ENCODE measurements at places on chromosomes 6 and 20.

- no peak for DNase-seq
Measured at GRCh38 chr6:1372690-1373089, 16.7 kb upstream of the FOXF2 start.

- DNase-seq = no peak
Measured at GRCh38 chr20:45782890-45783289, 8.8 kb downstream of the WFDC3 start.

DNA sequence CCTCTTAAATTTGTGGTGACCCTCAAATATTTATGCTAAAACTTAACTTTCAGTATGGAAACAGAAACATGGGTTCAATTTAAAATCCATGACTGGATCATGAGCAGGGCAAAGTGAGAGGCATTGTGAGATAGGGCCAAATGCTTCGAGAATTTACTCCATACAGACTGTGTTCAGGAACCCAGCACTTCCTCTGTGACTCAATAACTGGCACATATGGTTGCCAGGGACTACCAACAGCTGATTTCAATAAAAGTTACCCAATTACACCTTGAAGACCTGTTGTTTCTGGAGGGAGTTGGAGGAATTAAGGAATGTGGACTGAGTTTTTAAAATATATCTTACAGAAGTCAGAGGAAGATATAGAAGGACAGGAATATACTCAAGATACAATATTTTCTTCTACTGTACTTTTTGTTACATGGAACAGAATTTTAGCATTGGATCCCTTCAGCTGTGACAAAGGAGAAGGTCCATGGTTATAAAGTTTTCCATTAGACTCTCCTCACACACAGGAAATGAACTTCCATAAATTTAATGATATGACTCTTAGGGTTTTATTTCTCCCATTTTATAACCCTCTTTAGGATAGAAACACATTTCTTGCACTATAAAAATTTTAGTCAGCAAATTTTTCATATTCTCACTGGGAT, 258.5 kb downstream of the KHDC1L start:
- DNase-seq = no peak

GRCh38 chr6:87700397-87701343, 1.4 kb downstream of the AKIRIN2 start:
- peak; percentile 23 for DNase-seq

- DNase-seq = no peak
Measured at GRCh38 chr20:16861708-16862107, 113.5 kb downstream of the OTOR start.

DNA sequence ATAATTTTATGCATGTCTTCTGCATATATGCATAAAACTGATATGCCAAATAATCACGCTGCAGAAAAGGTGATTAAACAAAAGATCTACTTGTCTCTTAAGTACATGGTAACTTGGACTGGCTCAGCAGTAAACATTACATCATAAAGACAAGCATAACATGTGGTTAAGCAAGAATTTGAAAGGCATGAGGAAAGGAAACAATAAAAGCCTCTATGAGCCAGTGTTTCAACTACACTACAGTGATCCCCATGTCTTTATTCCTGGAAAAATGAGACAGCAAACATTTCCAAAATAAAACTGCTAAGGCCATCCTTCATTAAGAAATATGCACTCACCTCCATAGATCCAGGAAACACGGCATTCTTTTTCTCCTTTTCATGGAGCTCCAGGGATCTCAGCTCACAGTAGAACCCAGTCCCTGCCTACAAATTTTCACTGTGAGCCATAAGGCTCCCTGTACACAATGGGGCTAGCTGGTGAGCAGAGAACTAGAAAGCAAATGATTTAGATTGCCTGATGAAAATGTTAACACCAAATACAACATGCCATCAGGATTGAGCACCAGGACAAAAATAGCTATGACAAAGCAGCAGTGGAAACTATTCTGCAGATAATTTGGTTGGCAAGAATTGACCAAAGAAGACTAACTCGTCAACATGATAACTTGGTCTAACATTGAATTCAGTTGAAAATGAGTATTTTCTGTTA, 156.1 kb downstream of the COL21A1 start:
- no peak for DNase-seq

DNA sequence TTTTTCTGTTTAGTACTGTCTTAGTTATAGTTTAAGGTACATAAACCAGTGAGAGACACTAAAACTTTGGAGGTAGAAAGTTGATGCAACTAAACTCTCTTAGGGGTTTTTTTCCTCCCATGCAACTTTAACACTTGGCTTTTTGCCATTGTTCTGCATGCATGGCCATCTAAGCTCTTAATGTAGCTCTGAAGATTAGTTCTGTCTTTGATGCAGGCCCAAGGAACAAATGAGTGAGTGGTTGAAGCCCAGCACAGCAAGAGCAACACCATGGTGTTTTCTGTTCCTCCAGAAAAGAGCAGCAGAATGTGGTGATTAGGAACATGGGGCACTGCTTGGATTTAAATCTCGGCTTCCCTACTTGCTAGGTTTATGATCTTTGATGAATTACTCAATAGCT, 89.3 kb downstream of the L3MBTL3 start:
- DNase-seq = no peak

- DNase-seq = no peak
Measured at GRCh38 chr20:43448748-43449535, 8.8 kb upstream of the SRSF6 start.

GRCh38 chr6:52337633-52338290, 24.2 kb upstream of the PAQR8 start:
- DNase-seq = no peak

DNA sequence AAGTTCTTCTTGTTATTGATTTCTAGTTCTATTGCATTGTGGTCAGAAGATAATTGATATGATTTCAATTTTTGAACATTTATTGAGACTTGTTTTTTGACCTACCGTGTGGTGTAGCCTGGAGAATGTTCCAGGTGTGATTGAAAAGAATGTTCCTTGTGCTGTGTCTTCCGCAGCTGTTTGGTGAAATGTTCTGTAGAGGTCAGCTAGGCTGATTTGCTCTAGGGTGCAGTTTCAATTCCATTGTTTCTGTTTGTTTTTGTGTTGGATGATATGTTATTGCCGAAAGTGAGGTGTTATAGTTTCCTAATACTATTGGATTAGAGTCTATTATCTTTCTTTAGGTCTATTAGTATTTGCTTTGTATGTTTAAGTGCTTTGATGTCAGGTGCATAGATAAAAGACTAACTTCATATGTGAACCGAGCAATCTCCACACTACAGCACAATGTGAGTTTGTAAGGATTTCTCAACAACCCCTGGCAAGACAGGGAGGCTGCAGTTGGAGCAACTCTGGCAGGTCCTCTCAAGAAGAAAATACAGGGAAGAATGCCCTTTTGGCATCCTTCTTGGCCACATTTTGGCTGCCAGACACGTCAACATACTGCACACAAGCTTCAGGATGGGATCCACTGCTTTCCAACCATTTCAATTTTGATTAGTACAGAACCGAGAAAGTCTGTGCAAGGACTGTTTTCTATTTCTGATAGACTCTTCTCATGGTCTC, 320.7 kb downstream of the RNF144B start:
- no peak for DNase-seq

DNA sequence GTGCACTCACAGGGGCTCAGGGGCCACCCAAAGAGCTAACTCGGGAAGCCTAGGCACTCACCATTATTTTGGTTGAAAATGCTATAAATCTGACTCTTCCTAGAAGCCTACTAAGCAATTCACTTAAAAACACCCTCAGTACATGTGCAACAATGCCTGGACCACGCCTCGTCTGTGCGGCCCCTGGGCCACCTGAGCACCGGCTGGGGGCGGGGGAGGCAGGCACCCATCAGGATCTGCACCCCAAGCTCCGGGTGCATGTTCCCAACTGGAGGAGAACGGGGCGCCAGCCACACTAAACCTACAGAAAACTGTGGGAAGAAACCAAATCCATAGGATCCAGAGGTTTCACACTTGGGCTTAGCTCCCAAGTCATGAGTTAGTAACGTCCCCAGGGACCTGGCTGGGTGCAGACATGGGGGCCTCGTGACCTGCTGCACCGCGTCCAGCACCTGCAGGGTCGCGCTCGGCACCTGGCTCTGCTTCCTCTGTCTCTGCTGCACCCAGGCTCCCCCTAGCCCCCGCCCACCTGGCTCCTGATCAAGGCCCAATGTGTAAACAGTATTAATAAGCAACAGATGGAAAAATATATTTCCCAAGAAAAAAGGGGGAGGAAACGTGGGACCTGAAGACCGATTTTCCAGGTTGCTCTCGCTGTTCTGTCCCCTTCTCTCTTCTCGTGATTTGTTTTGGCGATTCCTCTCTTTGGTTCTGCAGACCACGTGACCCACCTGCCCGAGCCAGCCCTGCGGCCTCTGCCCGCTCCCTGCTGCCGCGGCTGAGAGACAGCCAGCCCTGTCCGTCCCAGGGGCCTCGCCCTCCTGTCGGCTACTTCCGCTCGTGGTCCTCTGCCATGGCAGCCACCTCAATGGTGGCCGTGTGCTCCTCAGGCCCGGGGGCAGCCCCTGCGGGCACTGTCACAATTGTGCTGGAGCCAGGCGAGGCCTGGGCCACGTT, 15.5 kb upstream of the HELZ2 start:
- DNase-seq = no peak

DNA sequence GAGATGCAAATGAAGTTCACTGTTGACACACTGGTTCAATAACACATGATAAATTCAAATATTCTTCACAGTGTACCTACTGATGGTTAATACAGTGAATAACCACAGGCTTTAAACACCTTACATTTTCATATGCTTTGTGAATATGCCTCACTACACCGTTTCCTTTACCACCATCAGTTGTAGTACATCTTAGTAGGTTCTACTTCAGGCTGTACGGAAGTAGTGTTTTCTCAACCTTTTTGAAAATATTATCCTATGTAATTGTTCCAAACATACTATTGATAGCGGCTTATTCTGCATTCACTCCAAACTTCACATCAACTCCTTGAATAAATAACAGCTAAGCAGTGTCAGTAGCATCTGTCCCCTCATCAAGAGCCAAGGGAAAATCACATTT, 15.3 kb downstream of the ZBTB9 start:
- DNase-seq = no peak

DNA sequence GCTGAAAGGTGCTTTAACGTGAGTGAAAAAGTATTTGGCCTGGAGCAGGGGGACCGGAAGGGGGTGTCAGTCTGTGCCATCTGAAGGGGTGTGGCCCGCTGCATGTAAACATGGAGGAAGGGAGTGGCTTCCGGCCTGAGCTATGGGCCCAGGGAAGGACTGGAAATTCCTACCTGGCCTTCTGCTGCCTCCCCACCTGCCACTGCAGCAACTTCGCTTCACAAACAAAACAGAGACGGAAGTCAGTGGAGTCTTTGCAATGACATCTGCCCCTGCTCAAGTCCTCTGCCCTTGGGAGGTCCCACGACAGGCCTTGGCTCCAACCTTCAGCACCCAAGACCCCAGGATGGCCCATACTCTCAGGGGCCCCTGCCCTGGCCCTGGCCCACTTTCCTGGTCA, 28.1 kb upstream of the FOXP4 start:
- DNase-seq = no peak

DNA sequence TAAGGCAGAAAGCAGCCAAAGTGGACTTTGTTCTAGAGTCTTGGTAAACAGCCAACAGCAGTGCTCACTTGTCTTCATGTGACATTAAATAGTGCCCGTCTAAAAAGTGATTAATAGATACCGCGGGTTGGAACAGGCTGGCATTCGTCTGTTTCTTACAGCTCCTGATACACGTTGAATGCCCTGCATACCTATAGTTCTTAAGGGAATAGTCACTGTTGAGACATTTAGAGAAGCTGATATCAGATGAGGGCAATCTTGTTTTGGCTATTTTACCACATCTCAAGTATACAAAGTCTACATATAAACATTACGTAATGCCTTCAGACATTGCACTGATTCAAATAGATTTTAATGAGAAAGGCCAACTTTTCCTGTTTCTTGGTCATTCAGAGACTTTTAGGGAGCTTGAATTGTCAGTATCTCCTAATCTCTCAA, 374.9 kb upstream of the FLRT3 start:
- no peak for DNase-seq

DNA sequence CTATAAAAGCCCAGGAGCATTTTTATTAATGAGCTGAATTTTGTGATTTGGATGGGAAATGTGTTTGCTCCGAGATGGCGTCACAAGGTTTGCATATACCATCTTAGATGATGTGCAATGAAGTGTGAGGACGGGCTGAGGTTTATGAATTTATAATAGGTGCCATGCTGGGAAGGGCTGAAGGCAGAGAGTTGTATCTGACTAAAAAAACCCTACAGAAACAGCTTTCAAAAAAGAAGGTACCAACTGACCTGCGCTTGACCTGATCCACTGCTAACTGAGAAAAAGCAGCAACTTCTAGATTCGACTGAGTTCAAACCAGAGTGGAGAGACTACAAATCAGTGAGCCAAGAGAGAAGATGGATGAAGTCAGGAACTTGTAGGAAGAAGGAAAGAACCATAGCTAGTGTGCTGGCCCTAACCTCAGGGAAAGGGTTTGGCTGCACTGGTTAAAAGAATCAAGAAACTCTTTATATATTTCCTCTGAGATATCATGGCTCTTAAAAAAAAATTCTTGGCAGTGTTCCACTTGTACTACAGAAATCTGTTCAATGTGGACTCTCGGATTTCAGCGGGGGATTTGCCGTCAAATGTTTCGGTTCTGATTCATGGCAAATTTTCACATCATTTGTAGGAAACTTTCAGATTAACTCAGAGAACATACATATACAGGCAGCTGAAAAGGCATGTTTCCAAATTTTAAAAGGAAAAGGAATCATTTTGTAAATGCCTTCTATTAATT, 56.5 kb upstream of the HDGFL1 start:
- no peak for DNase-seq

DNA sequence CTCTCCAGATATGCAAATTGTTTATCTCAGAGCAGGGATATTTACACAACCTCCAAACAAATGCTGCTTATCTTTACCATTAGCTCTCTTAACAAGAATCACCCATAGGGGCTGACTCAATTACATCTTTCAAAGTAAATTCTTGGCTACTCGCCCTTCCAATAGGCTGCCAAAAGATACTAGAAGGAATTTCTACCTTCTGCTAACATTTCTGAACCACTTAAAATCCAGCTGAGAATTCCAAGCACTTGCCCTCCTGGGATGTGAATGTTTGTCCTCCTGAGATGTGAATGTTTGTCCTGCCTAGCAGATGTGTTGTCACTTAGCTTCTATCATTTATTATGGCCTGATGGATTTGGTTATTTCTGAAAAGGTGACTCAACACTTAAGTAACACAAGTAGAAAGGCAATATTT, 388.0 kb downstream of the GJA1 start:
- DNase-seq = no peak

DNA sequence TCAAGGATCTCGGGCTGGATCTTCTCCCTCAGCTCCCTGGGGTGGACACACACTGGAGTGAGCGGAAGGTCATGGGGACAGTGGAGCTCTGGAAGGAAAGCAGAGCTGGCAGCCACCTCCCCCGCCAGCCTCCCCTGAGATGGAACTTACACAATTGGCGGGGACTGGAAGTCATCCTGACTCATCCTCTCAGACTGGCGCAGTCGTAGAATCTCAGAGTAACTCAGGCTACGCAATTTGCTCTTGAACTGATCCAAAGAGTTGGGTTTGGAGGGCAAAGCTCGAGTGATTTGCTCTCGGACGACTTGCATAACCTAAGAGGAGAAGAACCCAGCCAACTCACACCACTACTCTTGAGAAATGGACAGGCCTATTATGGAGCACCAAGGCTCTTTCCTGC, 34.8 kb downstream of the ELMO2 start:
- DNase-seq = no peak

Data from stimulated activated CD8-positive, alpha-beta memory T cell treated with anti-CD3 and anti-CD28 coated beads, Interleukin-12 subunit alpha, Interleukin-12 subunit beta, amount 100 ng/mL, for 1 hour (primary cell).